ENCODE measurements at places on chromosomes 5 and 9.

- DNase-seq, result peak; percentile 11
Observed at GRCh38 chr9:88322906-88323566, 65.2 kb upstream of the SPIN1 start.

DNA sequence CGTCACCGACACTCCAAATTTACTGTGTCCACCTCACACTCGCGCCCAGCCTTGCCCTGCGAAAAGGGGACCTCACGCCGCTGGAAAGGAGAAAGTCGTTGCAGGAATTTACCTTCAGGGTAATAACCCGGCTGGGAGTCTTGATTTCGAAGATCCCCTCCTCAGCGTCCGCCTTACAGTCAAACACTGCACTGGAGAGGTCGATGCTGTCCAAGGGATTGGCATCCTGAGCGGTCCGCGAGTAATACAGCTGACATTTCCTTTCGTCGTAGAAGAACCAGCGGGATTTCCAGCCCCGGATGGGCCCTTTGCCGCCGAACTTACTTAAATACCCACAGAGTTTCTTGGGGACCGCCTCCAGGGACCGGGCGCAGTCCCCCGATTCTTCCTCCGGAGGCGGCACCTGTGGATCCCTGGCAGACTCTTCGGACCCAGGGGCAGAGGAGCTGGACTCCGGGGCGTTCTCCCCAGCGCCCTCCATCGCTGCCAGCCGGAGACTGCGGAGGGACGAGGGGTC, 330 bp downstream of the TBC1D2 start:
- DNase-seq, result no peak

- no peak for DNase-seq
Observed at GRCh38 chr5:4212071-4212739, 616.6 kb downstream of the IRX1 start.

GRCh38 chr9:71036501-71036900, 84.9 kb downstream of the TRPM3 start:
- DNase-seq, result no peak

GRCh38 chr9:134294153-134295071, 31.8 kb upstream of the RXRA start:
- no peak for DNase-seq

- no peak for DNase-seq
Observed at GRCh38 chr5:94209774-94210355, 408.5 kb downstream of the KIAA0825 start.

- DNase-seq, result peak; percentile 72
Observed at GRCh38 chr5:173283318-173284288, 44.6 kb downstream of the STC2 start.

DNA sequence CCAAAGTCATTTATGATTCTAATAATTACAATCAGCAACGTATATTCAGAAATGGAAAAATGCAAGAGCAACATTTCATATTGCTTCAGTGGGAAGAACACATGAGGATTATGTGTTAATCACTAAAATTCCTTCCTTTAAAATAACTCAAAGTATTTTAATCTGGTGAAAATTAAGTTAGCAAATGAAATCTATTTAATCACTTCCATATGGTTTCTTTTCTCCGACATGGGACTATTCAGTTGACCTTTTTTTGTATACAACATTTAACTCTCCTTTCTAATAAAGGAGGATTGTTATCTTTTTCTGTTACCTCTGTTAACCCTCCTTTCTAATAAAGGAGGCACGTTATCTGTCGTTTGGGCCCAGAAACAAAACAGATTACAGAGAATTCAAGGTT, 59.9 kb downstream of the HOMER1 start:
- no peak for DNase-seq

GRCh38 chr5:27845248-27845647, 806.9 kb upstream of the CDH9 start:
- DNase-seq, result no peak

GRCh38 chr5:133440467-133441115, 171.8 kb downstream of the FSTL4 start:
- DNase-seq, result no peak

DNA sequence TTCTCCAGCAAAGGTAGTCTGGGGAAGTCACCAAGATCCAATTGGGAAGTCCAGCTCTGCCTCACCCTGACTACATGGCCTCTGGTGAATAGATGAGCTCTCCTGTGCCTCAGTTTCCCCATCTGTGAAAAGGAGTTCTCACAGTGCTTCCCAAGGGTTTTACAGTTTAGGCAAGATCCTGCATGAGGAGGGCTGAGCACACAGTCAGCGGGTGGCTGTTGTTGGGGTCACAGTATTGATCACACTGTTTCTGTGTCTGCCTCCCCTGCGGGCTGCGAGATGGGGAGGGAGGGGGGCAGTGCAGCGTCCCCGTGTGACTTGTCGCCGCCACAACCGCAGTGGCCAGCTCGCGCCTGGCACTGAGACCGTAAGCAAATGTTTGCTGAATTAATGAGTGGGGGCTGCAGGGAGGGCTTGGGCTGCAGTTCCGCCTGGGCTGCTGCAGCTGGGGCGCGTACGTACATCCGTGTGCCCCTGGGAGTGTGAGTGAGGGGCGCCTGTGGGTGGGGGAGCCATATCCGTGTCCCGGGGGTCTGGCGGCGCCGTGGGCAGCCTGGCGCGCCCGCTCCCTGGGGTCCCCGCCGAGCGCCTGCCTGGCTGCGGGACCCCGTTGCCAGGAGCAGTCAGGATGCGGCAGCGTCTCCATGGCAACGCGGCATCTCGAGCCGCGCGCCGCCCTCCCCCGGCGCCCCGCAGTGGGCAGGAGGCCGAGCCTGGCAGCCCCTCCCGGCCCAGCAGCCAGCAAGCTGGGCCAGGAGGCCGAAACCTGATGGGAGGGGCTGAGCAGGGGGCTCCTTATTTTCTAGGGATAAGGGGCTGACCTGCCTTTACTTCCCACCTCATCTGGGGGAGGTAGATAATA, 31.4 kb upstream of the PSD2 start:
- peak; percentile 29 for DNase-seq

GRCh38 chr9:127204771-127205470, 59.7 kb upstream of the GARNL3 start:
- no peak for DNase-seq

- DNase-seq, result no peak
Observed at GRCh38 chr5:141753971-141754713, 72.1 kb upstream of the ARAP3 start.

GRCh38 chr9:5354184-5354583, 14.5 kb upstream of the RLN1 start:
- DNase-seq, result no peak

GRCh38 chr5:174381241-174381640, 335.7 kb downstream of the NSG2 start:
- no peak for DNase-seq
